Caco-2 (cell line): ENCODE measurements at places on chromosomes 6 and 20. TPM values are rescaled to one million over a fixed set of nuclear protein-coding genes. Genes with fewer than 3 reads are reported as not detected.

CFAP61 gene
- not detected in 2 replicates for total RNA-seq

CLPSL2 gene
- total RNA-seq: 1.3 and 2.0 TPM in 2 replicates

TCF21 gene
- not detected in 2 replicates for total RNA-seq

PHACTR3 gene
- total RNA-seq: 0.11 TPM in 1 of 2 replicates, not detected in the other

- DNase-seq: no peak
Measured at GRCh38 chr6:33156561-33156960, 35.7 kb downstream of the COL11A2 start.

DNA sequence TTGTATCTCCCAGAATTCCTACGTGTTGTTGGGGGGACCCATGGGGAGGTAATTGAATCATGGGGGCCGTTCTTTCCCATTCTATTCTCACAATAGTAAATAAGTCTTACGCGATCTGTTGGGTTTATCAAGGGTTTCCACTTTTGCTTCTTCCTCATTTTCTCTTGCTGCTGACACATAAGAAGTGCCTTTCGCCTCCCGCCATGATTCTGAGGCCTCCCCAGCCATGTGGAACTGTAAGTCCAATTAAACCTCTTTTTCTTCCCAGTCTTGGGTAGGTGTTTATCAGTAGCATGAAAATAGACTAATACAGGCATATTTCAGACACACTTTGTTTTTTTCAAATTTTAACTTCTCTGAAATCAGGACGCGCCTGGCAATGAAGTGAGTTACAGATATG lies 14.4 kb upstream of the PGK2 start:
- DNase-seq: no peak

DNA sequence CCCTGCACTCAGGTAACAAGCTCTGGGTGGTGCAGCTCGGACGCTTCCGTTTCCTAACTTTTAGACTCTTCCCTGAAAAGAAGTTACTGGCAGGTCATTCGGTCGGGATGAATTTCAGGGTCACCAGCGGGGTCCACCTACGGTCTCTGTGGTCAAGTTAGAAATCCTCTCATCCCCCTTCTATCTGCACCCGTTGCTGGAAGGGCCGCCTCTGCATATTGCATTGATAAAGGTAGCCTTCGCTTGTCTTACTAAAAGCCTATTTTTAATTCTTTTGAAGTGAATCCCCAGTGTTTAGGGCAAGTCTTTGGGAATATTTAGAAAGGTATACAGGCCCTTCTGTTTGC lies 47.3 kb downstream of the LRRN4 start:
- no peak for DNase-seq

DNA sequence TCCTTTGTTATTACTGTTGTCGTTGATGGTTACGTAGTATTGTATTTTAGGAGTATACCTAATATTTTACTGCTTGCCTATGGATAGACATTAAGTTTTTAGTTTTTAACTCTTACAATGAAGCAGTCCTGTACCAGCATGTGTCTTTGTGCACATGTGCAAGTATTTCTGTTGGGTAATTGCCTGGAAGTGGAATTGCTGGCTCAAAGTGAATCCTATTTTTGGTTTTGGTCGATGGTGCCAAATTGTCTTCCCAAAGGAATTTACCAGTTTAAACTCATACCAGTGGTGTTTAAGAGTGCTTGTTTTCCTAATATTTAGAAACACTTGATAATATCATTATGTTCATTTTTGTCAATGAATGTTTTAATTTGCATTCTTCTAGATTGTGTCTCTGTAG lies 75.5 kb downstream of the ANKS1A start:
- no peak for DNase-seq

GRCh38 chr20:20780127-20780824 lies 67.8 kb upstream of the RALGAPA2 start:
- DNase-seq: no peak

- DNase-seq: no peak
Measured at GRCh38 chr6:111875741-111876140, 2.5 kb upstream of the FYN start.

- DNase-seq: no peak
Measured at GRCh38 chr6:75201901-75202672, 3.8 kb downstream of the COL12A1 start.

DNA sequence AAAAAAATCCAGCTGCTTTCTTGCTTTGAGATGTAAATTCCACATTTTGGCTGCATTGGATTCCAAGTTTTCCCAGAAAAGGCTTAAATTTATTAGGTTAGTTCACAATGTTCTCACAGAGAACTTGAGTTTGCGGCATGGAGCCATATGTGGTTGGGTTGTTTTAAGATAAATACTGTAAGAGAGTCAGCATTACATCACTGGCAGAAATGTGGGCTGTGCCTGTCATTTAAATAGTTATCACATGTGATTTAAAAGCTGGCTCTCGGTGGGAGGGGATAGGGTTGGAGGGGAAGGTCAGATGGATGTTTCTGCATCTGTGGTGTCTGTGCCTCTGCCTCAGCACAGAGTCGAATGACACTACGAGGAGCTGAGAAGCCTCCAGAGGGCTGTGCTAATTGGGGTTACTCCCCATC lies 73.8 kb upstream of the SCP2D1 start:
- DNase-seq: no peak
